Endothelial cell (in vitro differentiated cells): ENCODE measurements at places on chromosomes 5 and 9.
A peak's percentile ranks its signal among the peaks of the same experiment; 100 is the strongest.

DNA sequence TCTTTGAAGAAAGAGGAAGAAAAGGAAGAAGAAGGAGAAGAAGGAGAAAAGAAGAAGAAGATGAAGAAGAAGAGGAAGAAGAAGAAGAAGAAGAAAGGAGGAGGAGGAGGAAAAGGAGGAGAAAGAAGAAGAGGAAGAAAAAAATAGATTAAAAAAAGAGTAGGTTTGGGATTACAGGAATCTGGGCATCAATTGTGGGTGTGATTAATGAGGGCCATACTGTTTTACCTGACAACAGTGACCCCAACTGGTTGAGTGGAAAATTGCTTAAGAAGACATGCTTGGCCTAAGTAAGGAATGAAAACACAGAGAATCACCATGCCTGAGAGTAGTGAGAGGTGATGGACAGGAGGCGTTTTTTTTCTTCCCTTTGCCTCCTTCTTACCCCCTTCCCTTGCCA is 114.6 kb downstream of the FAM170A start:
- DNase-seq, result peak; percentile 54

DNA sequence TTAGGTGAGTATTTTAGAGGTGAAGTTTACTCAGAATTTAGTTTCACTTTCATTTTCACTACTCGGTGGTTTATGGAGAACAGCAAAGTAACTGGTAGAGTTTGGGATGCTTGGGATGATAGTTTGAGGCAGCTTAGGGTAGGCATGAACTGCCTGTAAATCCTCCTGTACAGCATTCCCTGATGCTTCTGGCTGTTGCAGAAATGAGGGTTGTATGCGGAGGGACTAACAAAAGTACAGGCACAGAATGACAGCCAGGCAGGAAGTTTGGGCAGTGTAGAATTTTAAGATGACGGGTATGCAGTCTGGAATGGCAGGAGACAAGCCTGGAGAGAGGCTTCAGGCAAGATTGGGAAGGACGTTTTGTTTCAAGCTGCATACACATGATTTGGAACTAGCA is 48.0 kb upstream of the FAM120AOS start:
- no peak for DNase-seq

GRCh38 chr9:20238921-20239320 is 383.4 kb downstream of the MLLT3 start:
- no peak for DNase-seq

- DNase-seq, result no peak
Measured at GRCh38 chr9:120716483-120716882, 2.2 kb upstream of the MEGF9 start.

- no peak for DNase-seq
Measured at GRCh38 chr5:35902046-35902672, 36.3 kb downstream of the CAPSL start.

DNA sequence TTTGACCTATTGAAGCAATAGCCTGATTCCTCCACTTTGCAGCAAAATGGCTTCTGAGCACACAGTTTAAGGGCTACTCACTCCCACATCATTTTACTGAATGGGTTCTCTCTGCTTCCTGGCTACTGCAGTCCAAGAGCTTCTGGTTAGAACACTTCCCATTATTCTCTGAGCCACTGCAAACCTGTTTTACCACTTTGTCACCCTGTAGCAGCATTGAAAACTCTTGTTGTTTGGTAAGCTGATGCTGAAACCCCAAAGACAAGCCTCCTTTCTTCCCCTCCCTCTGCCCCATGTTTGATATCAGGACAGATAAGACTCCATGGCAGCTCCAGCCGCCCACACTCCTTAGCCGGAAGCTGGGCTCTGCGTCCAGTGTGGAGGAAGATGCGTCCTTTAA is 84.4 kb upstream of the RARS1 start:
- DNase-seq, result no peak

DNA sequence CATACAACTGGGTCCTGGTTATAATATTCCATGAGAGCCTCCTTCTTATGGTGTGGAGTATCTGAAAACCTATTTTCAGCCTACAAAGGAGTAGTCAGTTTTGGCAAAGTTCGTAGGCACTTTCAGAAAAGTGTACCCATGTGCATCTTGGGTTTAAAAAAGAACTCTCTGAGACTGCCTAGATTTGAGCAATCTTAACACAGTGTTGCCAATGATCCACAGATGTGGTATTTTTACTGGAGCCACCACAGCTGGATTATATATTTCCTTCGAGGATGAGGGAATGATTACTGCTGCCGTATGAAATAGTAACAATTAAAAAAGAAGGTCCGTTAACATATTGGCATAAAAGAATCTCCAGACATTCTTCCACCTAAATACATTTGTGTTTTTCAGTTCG is 1.1 kb downstream of the PALM2AKAP2 start:
- no peak for DNase-seq

DNA sequence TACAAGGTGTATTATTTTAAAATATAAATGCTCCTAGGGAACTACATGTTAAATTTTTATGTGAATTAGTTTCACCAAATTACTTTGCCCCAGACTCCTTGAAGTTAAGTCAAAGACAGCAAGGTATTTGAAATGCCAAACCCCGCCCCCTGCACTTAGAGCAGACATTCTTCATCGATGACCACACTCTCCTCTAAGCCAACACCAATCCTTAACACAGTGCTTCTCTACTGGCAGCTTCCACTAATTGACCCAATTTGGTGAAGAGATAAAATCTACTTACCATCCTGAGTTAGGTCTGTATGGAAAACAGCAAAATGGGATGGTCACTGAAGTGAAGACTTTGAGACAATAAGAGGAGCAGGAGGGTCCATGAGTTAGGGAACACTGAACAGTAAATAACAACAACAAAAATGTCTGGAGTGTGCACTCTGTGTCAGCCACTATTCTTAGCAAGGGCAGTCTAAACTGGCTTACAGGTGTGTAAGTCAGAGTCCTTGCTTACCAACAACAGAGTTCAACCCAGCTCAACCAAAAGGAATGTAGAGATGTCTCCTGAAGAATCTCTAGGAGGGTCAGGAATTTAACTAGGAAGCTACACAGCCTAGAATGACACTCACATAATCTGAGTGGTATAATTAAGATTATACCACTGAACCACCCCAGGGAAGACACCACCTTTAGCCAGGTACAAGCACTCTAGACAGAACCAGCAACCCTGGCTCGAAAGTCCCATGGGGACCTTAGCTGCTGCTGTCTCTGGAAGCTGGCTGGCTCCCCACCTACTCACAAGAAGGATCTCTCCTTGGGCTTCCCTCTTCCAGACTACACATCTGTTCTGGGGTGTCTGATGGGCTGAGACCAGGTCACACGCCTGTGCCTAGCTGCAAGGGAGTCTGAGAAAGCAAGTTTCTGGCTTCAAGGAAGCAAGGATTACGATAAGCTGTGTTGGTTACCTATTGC is 8.8 kb upstream of the UBE2QL1 start:
- DNase-seq, result no peak

DNA sequence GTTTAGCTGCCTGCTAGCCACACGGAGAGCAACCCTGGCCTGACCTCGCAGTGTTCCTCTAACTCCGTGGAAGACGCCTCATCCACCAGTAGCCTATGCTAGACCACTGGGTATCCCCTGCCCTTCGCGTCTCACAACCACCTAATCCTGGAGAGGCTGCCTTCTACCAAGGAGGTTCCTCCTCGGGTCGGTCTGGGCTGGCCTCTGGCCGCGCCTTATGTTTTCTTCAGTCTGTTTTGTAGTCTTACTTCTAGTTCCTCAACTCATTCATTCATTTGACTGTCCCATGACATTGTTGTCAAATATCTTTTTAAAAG is 1.6 kb upstream of the TPM2 start:
- no peak for DNase-seq

DNA sequence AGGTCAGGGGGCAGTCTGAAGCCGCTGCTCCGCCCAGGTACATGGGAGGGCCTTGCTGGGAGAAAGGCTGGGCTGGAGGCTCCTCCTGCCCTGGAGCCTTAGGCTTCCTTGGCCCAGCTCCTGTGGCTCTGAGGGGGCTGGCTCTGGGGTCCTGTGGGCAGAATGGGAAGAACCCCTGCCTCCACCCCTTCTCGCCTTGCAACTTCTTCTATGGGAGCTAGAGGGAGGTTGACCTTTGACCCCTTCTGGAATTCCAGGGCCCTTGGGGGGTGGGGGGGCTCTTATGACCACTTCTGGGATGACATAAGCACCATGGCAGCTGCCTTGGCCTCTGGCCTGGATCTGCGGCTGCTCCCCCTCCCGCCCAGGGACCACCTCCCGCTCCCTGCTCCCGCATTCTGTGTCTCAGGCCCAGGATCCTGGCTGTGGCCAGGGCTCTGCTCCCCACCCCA is 32.2 kb downstream of the IER5L start:
- DNase-seq, result no peak

DNA sequence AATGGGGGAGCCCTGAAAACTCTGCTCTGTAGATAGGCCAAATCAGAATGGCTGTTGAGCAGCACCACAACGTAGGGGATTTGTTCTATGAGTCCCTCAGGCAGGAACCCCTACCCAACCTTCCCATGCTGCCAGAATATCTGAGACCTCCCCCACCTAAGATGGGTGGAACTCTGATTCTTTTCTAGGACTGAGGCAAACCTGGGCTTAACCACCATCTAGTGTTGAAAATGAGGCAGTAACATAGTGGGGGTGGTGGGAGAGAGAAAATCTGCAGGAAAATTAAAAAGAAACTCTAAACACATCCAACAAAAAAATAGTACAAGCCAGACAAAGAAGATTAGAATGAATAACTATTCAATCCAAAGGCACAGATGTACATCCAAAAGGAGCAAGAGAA is 228.4 kb downstream of the ATPSCKMT start:
- DNase-seq, result no peak

DNA sequence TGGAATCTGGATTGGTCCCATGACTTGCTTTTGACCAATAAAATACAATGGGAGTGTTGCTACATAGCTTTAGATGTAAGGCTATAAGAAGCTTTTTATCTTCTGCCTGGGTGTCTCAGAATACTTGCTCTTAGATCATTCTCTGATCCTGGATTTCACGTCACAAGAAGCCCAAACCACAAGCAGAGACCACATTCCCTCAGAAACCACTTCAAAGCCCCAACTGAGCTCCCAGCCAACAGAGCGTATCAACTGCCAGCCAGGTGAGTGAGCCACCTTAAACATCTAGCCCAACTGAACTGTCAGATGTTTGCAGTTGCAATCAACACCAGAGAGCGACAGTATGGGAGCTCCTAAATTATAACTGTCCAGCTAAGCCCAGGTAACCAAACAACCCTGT is 687.1 kb downstream of the TLE1 start:
- no peak for DNase-seq

DNA sequence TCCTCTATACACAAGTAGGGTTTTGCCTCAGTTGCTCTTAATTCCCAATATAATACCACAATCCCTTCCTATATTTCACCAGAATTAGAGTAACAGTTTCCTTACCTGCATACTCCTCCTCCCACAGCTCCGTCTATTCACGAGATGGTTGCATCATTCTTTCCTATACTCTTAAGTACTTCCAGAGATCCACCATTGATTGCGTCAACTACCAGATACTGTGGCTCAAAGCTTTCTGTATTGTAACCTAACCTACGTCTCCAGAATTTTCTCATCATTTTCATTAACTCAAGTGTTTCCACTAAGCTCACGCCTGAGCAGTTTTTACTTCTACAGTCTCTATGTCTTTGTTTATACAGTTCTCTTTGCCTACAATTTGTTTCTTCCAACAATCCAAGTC is 31.2 kb upstream of the MINAR2 start:
- no peak for DNase-seq

- no peak for DNase-seq
Measured at GRCh38 chr5:173720953-173721600, 104.6 kb upstream of the BOD1 start.

DNA sequence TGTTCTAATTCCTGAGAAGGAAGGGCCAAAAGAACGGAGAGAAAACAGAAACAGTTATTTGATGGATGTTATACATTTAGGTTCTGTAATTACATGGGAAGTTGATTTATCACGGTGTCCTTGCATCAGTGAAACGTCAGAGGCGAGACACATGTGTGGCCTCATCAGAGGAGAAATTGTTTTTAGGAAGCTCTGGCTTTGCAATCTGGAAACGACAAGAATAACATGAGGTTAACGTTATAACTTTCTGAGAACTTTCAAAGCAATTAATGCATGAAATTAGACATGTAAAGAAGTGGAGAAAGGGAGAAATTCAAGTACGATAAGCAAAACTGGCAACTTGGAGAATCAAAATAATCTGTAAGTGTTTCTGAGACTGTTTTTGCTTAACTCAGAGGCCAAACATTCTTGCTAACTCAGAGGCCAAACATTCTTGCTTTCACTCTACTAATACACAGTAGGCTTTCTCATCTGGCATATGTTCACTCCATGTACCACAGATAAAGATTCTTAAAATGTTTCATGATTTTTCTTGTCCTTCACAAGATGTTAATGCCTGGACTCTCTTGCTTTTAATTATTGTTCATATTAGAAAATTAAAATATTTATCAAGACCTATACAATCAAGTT is 933.0 kb downstream of the TLE4 start:
- DNase-seq, result no peak

DNA sequence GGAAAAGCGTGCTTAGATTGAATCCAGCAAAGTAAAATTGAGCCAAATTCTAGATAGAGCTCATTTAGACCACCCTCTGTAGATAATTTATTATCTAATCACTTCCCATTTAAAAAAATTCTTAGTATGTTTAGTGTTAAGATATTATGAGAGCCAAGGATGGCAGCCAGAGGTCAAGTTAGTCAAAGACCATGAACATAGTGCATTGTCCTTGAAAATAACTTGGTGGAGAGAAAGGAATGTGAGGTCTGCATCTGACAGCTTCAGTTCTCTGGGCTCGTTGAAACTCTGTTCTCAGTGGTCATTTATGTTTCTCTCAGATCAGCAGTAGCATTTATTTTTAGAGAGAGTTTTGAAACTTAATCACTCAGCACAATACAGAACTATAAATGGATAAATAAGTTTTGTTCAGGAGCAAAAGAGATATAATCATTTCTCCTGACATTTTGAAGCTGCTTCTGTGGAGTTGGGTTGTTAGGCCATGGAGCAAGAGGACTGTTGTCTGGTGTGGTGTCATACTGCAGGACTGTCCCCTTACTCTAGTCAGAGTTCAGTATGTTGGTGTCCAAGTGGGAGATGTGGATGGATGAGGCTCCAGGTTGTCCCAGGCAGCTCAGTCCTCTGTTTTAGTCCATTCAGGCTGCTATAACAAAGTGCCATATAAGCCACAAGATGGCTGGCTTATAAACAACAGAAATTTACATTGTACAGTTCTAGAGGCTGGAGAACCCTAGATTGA is 337.7 kb downstream of the FBXL7 start:
- no peak for DNase-seq

DNA sequence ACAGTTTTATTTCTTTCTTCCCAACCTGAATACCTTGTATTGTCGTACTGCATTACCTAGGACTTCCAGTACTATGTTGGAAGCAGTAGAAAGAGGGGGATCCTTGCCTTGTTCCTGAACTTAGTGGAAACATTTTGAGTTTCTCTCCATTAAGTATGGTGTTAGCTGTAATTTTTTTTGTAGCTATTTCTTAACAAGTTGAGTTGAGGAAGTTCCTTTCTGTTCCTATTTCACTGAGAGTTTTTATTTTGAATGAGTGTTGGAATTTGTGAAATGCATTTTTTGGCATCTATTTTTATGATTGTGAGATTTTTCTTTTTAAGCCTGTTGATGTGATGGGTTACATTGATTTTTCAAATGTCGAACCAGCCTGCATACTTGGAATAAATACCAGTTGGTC is 49.0 kb downstream of the FSD1L start:
- DNase-seq, result no peak

- no peak for DNase-seq
Measured at GRCh38 chr5:116562669-116563068, 12.0 kb downstream of the SEMA6A start.

- DNase-seq, result no peak
Measured at GRCh38 chr5:107673039-107673367, 2.3 kb upstream of the EFNA5 start.

GRCh38 chr5:159581502-159582249 is 251.4 kb upstream of the IL12B start:
- DNase-seq, result no peak

GRCh38 chr5:159274676-159275075 is 11.6 kb downstream of the UBLCP1 start:
- DNase-seq, result no peak
